ENCODE measurements at places on chromosomes 16 and 17.

DNA sequence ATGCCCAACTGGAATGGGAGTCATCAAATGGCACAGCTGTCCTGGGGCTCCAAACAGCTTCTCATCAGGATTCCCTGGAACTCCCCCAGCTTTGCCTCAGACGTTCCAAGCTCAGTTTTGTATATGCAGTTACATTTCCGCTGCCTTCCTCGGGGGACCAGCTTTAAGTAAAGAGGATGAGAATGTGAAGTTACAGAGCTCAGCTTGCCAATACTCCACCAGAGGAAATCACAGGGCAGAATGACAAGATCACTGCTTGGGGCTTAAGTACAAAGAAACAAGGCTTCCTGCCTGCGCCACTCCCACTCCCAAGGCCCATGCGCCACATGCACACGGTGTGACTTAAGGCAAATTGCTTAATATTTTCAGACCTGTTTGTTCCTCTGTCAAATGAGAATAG lies 272.4 kb upstream of the CDH11 start:
- no peak for DNase-seq

DNA sequence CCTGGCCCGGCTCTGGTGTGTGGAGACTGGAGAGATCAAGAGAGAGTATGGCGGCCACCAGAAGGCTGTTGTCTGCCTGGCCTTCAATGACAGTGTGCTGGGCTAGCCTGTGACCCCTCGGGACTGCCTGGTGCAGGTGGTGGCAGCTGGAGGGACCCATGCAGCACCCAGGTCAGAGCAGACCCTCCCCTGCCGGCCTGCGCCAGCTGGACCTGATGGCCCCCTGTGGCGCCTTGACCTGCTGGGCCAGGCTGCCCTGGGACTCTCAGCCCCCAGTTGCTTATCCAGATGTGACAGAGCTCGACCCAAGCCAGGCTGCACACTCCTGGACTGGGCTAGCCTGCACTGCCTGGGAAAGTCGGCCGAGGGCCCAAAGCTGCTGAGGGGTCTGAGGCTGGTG lies 1.9 kb downstream of the BRICD5 start:
- DNase-seq: no peak

DNA sequence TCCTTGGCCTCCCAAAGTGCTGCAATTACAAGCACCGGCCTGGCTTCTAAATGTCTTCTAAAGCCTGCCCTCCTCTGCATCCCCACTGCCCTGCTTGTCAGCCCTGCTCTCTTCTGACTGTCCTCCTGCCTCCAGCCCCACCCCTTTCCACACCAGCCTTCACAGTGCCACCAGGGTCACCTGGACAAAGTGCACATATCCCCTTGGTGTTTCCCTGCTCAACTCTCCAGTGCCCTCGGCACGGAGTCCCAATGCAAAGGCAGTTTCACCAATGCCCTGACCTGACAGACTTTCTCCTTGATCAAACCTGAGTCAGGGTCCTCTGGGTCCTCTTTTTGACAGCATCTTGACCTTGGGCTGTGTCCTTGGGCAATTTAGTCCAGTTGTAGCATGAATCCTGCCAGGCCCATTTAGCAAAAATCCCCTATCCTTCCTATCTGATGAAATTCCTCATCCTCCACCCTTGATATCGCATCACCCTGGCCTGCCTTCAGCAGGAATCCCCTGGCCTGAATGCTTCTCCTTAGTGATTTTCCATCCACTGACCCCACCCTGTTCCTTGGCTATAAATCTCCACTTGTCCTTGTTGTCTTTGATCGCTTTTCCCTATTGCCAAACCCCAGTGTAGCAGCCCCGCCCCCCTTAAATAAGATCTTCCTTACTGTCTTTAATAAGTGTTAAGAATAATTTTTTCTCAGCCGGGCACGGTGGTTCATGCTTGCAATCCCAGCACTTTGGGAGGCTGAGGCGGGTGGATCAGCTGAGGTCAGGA lies 42.7 kb upstream of the ETV4 start:
- no peak for DNase-seq

DNA sequence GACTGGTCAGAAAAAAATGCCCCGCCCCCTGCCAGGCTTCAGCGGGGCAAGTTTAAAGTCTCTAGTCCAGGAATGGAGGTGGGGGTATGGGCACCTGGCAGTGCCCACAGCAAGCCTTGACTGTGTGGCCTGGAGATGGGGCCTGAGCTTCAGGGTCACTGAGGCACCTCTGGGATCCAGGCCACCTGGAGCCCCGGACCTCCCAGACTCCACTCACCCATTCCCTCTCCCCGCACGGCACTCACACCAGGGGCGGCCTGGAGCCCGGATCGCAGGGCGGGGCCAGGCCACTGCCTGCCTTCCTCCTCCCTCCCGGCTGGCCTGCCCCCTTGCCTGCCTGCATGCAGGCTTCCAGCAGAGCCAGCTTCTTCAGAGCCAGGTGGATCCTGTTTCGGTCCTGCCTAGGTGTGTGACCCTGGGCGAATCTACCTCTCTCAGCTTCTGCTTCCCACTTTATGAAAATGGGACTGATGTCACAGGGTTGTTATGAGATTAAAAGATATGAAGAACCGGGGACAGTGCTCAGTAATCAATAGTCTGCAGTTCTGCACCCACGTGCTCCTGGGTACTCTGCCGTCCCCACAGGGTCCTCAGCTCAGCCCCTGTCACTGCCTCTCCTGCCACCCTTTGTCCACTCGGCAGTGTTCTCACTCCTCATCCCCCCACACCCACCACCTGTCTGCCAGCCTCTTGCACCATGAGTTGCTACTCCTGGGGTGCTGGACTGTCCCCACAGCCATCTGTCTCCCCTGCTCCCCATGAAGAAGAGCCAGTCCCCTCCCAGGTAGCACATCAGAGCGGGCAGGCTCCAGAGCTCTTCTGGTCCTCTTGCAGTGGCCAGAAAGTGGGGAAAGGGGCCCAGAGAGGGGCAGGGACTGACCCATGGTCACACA lies 1.2 kb upstream of the TCAP start:
- no peak for DNase-seq

DNA sequence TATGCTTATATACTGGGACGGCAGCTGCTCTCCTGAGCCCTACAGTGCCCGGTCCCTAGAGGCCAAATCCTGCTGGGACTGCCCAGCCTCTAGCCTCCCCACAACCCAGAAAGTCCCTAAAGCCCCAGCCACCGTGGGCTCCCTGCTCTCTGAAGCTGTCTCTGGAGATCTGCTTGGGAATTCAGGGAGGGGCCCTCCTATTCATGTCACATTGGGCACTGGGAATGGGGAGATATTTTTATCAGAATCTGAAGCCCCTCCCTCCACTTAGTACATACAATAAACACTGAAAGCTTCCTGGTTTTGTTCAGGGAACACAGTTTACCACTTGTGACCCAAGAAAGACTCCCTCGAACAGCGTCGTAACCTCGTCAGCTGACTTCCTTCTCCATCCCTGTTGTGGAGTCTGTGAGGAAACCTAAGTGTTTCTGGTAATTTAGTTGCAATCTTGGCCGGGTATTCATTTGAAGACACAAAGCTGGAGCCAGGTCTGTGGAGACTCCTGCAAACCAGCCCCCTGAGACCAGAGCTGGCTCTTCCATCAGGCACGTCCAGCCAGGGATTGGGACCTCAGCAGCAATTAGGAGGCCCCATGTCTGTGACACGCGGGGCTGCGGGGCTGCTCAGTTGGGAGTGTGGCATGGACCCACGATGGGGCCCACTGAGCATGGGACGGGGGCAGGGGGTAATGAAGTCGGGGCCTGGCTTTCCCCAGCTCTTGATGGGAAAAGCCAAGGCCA lies 38.5 kb downstream of the PGS1 start:
- no peak for DNase-seq

GRCh38 chr17:19769946-19770652 lies 22.0 kb upstream of the ALDH3A1 start:
- peak; percentile 72 for DNase-seq

DNA sequence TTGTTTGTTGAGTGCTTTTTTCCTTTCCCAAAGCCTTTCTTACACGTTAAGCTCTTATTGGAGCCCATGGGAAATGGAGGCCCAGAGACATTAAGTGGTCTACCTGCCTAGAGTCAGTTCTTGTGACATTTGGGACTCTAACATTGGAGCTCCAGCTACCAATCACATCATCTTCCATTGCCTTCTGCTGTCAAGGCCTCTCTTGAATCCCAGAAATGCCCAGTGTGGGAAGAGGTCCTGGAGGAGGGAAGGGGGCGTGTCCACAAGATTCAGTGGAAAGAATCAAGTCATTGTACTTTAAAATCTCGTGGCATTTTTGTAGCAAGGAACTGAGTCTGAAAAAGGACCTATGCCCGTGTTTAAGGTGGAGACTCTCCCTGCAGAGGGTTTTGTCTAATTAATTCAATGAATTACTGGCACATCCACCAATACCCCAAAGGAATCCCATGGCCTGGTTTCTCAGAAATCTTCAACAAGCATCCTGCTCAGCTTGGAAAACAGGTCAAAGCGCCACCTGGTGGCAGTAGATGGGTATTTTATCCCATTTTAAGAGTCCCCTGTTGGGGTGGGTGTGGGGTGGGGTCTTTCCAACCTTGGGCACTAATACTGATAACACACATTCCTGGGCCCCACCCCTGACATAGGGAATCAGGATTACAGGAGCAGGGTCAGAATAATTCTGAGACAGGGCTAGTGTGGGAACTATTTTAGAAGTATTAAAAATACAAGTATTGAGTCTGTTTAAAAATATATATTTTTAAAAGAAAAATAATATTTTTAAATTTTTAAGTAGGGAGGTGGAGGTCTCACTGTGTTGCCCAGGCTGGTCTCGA lies 24.6 kb downstream of the GPT2 start:
- peak; percentile 84 for DNase-seq

GRCh38 chr17:57370619-57371018 lies 114.3 kb downstream of the MSI2 start:
- no peak for DNase-seq

- no peak for DNase-seq
Measured at GRCh38 chr16:306911-307370, 24.0 kb downstream of the PDIA2 start.

DNA sequence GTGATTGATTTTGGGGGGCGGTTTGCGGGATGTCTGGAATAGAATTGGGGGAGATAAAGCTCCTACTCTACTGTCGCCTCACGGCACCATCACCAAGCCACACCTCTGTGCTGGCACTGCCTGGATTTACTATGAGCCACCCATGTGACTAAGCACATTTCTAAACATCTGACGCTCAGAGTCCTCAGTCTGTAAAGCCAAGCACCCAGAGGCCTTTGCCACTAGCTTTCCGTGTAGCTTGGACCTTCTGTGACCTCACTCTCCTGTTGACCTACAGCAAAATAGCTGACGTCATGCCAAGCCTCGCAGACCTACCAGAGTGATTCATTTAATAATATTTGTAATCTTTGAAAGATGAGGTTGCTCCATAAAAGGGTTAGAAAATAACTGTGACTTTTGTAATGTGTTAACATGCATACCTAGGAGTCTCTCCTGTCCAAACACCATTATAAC lies 38.5 kb upstream of the MYOCD start:
- DNase-seq: peak; percentile 87

- DNase-seq: no peak
Measured at GRCh38 chr16:84048270-84048669, 5.7 kb upstream of the SLC38A8 start.

DNA sequence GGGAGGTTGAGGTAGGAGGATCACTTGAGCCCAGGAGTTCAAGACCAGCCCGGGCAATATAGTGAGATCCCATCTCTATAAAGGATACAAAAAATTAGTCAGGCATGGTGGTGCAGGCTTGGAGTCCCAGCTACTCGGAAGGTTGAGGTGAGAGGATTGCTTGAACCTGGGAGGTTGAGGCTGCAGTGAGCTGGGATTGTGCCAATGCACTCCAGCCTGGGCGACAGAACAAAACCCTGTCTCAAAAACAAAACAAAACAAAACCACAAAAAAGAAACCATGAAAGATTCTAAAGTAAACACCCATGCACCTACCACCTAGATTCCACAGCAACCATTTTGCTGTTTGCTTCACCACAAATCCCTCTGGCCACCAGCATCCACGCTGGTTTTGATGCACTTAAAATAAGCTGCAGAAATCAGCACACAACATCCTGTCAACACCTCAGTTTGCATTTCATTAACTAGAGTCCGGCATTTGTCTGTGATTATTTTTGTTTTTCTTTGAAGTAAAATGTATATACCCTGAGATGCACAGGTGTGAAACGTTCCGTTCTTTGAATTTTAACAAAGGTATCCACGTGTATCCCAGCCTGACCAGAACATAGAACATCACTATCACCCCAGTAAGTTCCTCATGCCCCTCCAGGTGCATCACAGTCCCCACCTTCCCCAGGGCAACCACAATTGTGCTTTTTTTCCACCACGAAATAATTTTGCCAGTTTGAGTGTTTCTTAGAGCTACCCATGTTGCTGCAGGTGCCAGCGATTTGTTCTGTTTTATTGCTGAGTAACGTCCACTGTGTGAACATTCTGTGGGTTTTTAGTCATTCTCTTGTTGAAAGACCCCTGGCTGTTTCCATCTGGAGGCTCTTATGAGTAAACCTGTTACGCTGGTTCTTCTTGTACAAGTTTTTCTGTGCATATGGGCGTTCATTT lies 191.5 kb downstream of the SEC14L1 start:
- DNase-seq: no peak
